ENCODE measurements at places on chromosomes 1 and 21. TPM values are rescaled to one million over a fixed set of nuclear protein-coding genes. Genes with fewer than 3 reads are reported as not detected.

DNA sequence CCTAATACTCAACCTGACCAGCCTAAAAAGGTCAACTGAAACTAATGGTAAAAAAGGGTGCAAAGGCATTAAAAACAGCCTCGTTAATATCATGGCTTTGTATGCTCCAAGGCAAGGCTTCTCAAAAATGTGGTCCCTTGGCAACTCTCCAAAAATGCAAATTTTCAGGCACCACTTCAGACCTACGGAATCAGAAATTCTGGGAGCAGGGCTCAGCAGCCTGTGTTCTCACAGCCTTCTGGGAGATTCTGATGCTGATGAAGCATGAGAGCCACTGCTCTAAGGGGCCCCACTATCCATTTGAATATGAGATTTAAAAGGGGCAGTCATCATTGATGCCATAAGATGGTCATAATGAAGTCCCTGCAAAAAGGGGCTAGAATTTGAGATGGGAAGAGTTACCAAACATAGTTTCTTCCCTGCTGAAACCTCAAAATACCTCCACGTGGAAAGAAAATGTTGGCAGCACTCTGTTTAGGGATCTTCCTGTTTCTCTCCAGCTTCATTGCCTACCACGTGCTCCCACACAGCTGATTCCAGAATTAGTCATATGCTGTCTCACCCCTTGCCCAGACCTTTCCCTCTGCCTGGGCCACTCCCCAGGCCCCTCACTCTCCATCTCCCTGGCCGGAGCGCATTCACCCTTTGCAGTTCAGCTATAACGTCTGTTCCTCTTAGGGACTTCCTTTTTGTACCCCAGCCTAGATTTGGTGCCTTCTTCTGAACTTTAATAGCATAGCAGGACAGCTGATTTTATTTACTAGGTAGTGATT lies 46.7 kb downstream of the PHC2 start:
- DNase-seq = no peak

DNA sequence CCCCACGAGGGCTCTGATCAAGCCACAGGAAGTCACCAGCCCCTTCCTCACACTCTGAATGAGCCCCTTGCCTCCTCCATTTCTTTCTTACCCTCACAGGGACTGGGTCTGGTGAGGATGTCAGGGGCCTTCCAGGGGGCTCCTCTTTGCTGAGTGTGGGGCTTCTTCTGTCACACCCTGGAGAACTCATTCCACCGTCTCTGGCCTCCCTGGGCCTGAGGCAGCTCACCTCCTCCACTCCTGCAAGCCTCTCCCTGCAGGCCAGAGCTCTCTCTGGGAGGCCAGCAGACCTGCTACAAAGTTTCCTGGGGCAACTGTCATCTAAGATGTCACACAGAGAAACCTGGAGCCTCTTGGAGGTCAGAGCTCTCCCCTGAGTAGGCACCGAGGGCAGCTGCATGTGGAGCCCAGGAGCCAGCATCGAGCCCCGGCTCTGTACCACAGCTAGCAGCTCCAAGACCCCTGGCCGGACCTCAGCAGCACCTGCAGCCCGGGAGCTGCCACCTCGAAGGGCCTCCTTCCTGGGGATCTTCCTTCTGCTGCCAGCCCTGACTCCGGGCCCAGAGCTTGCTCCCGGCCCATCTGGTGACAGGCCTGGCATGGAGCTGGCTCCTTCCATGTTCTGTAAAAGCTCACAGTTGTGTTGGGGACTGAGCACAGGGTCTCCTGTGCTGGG lies 1.1 kb downstream of the SPOCD1 start:
- no peak for DNase-seq

- DNase-seq = no peak
These were observed 29.1 kb downstream of the CACHD1 start for GRCh38 chr1:64499011-64499410.

Gene GJA9
- total RNA-seq = not detected

Gene AMY1B
- total RNA-seq = not detected

GRCh38 chr21:46142582-46143473 lies 12.6 kb downstream of the FTCD start:
- DNase-seq = no peak

DNA sequence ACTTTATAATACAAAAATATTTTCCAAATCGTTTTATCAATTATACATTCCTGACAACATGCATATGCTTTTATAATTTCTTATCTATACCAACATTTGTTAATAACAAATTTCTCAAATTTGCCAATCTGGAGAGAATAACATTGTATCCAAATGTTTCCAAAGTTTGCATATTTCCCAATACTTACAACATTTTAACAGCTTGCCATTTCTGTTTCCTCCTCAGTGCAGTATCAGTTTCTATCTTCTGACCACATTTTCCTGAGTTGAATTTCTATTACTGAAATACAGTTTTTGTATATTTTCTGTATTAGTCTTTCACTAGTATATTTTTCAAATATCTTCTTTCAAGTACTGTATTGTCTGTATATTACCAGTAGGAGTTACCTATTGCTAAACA lies 1594.3 kb downstream of the PLA2G4A start:
- DNase-seq = no peak

Gene MYOG
- not detected for total RNA-seq

DNA sequence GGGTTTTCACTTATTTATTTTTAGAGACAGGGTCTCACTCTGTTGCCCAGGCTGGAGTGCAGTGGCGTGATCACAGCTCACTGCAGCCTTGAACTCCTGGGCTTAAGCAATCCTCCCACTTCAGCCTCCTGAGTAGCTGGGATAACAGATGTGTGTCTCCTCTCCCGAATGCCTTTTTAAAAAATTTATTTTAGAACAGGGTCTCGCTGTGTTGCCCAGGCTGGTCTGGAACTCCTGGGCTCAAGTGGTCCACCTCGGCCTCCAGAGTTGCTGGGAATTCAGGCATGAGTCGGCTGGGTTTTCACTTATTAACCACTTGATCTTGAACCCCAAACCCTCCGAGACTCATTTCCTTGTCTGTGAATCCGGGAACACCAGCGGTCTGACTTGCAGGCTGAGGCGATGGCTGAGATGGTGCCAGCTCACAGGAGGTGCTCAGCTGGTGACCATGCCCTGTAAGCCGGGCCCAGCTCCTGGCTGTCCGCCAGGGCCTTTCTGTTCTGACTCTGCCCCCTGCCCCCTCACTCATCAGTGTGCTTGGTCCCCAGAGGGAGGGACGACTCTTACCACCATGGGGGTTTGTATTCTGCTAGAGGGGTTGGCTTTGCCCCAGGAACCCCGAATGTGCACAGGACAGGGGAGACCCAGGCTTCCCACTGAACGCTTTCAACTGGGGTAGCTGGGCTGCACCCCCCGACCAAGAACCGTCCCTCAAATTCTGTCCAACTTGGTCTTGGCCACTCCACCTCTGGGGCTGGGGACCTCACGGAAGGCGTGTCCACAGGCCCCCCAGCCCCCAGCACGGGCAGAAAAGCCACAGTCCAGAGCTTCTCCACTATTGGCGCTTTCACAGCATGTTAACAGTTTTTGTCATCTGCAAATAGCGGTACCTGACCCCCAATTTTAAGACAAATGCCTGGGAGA lies 22.5 kb downstream of the MMEL1 start:
- no peak for DNase-seq
